ENCODE measurements at places on chromosomes 16 and 17.

GRCh38 chr17:9432934-9433421, 142.6 kb downstream of the STX8 start:
- DNase-seq: no peak

DNA sequence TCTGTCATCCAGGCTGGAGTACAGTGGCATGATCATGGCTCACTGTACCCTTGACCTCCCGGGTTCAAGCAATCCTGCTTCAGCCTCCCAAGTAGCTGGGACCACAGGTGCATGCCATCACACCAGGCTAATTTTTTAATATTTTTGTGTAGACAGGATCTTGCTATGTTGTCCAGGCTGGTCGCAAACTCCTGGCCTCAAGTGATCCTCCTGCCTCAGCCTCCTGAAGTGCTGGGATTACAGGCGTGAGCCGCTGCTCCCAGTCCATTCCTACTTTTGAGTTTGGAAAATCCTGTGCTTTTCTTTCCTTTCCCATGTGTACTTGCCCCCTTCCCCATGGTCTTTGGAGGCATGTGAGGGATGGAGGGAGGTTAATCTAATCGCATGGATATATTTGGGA, 60.0 kb downstream of the MSI2 start:
- no peak for DNase-seq

DNA sequence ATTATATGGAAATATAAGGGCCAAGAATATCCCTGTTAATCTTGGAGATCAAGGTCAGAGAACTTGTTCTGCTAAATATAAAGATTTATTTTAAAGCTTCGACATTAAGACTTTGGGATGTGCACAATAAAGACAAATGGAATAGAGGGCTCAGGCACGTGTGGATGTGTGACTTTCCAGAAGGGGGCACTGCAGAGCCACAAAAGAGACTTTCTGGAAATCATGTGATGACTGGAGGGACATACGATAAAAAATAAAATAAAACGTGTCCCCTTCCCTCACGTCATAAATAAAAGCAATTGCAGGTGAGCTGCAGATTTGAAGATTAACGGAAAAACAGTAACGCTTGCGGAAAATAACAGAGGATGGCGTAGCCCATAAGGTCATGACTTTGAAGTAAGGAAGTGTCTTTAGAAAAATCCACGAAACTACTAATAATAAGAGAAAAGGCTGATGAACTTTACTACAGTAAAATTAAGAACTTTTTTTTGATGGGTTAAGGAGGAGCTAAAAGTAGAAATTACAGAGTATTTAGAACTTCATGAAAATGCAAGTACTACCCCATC, 9.4 kb upstream of the ENGASE start:
- DNase-seq: no peak

DNA sequence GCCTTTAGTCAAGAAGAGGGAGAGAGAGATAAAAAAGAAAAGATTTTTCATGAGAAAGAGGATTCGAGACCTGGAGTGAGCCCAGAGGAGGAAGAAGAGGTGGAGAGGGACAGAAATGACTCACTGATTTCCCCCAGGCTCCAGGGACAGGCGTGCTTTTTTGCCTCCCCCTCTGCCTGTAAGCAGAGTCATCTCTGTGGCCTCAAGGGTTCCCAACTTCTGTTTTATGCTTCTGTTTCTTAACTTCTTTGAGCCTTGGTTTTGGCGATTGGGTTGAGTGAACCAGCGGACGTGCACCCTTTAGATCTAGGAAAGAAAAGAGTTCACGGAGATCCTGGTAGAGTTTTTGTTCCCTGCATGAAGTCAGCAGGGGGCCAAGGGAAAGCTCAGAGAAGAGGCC, 147.9 kb upstream of the NOL11 start:
- DNase-seq: no peak

DNA sequence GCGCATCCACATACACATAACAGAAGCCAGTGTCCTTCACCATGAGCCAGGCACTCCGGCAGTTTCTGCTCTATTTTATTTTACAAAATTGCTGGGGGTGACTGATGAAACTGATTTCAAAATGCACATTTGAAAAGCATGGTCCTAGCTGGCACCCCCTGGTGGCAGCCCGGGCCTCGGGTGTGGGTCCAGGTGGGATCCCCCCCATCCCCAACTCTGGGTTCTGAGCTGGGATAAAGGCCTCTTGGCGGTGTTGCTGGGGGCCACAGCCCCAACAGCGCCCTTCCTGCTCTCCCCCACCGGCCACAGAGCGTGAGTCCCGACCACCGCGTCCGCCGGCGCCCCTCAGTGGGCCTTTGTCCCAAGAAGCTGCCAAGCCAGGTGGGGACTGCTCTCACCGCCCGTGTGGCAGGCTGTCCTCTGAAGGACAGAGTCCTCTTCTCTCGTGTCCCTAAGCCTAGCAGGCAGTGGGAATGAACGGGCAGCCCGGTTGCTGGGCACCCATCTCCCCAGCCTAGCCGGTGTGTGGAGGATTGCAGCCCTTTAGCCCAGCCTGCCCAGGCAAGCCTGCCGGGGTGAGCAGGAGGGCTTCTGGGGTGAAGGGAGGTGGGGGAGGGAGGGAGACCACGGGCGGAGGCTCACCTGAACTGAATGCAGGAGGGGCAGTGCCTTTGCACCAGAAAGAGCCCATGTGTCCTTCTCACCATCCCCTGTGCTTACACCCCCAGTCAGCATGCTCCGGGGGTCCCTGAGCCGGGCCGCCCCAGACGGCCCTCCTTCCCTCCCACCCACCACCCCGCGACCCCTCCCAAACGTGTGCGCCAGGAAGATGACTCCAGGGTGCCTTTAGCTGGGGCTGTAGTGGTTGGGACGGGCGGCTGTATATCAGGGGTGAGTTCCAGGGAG, 898 bp downstream of the SNAI3 start:
- DNase-seq: no peak

- no peak for DNase-seq
These were observed 5.9 kb downstream of the KDM6B start for GRCh38 chr17:7839876-7840261.

DNA sequence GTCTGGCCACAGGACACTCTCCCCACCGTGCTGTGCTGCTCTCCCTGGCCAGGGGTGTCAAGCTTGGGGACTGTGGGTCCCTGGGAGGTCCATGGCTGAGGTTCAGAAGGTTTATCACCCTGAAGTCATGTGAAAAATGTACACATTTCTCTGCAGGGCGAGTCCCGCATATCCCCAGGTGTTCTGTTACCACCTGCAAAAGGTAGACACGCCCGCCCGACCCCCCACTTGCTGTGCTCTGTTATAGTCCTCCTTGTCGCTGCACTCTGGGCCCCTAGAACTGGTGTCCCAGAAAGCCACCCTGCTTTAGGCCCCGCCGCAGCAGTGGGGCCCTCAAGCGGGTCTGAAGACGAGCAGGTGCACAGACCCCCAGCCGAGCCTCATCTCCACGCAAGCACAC, 11.8 kb downstream of the JPT2 start:
- DNase-seq: no peak

- no peak for DNase-seq
These were observed 1.6 kb downstream of the EIF4A3 start for GRCh38 chr17:80145076-80146075.

- DNase-seq: peak; percentile 60
These were observed 1.0 kb downstream of the VEZF1 start for GRCh38 chr17:57986841-57987580.

DNA sequence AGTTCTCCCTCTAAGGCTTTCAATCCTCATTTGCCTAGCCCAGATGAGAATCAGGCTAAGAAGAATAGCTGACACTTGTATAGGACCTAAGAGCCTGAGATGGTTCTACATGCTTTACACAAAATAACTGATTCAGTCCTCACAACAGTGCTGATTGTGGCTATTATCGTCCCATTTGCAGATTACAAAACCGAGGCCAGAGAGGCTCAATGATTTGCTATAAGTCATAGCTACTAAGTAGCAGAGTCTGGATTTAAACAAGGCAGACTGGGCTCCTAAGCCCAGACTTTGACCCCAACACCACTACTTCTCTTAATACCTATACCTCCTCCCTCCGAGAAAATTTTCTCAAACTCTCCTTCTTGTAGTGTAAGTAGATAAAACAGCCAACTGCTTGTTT, 23.1 kb downstream of the ABCC12 start:
- no peak for DNase-seq

- no peak for DNase-seq
These were observed 53.9 kb upstream of the CHMP6 start for GRCh38 chr17:80937462-80938381.

DNA sequence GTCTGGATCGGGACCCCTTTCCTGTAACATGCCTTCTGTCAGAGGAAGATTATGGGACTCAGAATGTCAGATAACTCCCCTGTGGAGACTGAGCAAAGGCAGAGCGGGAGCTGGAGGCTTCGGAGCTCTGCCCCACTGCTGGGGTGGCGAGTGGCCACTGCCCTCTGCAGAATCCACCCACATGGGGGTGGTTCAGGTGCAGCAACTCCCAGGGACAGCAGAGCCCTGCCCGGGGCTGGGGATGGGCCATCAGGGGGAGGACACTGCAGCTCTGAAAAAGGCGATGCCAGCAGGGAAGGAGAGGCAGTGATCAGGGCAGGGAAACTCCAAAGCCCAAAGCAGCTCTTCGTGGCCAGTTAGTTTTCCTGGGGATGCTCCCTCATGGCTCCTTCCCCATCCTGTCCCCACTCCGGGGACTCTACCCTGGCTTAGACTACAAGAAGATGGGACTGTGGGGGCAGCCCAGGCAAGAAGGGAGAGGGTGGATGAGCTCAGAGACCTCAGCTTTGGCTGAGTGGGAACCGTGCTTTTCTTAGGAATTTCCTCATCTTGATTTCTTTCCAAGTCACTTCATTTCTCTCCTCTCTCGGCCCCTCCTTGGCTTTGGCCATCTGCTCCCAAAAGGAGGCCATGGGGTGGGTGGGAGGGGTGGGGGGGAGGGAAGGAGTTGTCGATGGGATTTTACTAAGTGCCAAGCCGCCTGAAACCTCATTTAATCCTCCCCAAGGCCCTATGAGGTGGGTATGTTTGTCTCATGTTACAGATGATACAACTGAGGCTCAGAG, 4.0 kb downstream of the CA4 start:
- DNase-seq: no peak

DNA sequence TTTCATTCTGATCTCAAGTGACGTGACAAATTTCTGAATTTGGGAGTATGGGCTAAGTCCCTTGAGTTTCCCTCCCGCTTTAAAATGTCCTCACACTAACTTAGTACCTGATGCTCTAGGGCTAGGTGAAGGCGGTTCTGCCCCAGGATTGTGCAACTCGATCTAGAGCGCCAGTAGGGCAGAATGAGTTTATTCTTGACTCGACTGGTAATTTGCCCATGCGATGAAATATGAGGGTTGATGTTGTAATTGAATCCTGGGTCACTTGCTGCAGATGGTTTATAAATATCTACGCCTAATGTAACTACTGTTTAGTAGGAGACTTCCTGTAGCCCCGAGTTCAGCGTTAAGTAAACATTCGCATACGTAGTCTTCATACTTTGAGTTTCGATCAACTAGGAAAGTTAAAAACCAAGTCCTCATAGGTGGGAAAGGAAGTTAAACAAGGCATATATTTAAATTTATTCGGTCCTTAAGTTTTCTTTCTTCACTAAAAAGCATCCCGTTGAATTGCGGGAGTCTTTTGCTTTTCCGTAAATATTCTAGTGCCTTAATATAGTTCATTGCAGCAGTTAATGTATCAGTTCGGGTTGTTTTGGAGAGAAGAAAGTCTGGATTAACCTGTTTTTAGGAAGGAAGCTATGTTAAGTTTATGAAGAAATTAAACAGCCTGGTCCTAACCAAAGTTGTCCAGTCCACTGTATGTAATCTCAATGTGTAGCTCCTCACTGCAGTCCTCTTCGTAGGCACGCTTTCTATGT, 1.6 kb downstream of the CTCF start:
- no peak for DNase-seq

GRCh38 chr16:31452631-31453106, 6.6 kb upstream of the ARMC5 start:
- DNase-seq: no peak

DNA sequence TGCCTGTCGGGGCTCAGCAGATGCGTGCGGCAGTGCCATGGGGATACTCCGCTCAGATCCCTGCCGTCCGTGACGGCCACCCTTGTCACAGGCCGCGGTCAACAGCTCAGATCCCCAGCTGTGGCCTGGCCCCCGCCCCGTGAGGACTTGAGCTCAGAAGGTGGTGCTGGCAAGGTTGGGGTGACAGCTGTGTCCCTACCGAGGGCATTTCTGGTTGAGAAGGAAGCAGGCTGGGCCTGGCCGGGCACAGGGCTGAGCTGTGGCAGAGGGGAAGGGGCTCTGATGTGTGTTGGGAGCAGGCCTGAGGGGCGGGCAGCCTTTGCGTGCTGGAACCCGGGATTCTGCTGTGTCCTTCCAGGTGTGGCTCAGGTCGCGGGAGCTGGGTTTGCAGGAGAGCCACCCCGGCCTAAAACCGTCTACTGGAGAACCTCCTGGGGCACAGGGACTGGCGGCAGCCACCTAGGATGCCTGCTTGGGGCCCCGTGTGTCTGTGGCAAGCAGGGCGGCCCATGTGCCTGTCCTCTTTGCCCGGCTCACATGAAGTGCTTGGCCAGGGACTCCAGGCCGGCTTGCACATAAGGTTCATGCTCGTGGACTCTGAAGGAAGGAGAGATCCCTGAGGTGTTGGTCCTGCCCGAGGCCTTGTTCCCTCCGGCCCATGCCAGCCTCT, 5.1 kb downstream of the UBE2I start:
- DNase-seq: no peak
